ENCODE measurements at places on chromosomes 6 and 20.
A peak's percentile ranks its signal among the peaks of the same experiment; 100 is the strongest.

DNA sequence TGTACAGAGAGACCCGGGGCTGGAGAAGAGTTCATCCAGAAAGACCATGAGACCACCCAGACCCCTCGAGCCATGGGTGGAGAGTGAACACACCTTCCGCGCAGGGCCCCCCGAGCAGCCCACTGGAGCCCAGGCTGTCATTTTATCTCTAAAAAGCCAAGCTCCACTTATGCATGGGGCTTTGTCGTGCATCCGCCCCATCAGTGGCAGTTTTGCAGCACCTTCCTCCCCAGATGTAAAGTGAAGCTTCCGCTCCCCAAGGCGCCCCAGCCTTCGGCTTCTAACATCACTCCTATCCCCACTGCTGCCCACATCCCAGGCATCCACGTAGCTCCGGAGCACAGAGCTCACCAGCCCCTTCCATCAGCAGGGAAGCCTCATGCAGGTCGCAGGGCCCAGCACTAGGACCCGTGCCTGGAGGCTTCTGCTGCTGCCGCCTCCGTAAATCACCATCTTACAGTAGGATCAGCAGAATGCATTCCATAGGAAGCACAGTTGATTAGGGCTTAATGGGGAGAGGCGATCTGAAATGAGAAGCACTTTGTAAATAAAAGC lies 301.1 kb downstream of the TAF4 start:
- no peak for DNase-seq

GRCh38 chr6:149318581-149319286 lies 1.2 kb downstream of the TAB2 start:
- no peak for DNase-seq

GRCh38 chr6:167965592-167966539 lies 31.6 kb upstream of the KIF25 start:
- DNase-seq, result no peak

- DNase-seq, result peak; percentile 43
Measured at GRCh38 chr6:36627801-36628246, 33.7 kb downstream of the SRSF3 start.

GRCh38 chr6:110944681-110945151 lies 13.8 kb upstream of the GTF3C6 start:
- no peak for DNase-seq

DNA sequence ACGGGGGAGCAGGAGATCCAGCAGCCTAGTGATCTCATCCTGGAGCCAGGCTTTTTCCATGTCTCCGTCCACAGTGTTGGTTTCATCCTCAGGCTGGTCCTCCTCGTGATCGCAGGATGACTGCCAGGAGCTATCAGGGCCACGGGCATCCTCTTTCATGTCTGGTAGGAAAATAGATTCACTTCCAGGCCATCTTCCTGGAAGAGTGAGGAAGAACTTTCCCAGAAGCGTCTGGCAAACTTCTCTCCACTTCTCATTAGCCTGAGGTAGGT lies 15.3 kb upstream of the SLC9A8 start:
- DNase-seq, result no peak

GRCh38 chr6:27592481-27593199 lies 119.7 kb upstream of the ZNF184 start:
- no peak for DNase-seq

DNA sequence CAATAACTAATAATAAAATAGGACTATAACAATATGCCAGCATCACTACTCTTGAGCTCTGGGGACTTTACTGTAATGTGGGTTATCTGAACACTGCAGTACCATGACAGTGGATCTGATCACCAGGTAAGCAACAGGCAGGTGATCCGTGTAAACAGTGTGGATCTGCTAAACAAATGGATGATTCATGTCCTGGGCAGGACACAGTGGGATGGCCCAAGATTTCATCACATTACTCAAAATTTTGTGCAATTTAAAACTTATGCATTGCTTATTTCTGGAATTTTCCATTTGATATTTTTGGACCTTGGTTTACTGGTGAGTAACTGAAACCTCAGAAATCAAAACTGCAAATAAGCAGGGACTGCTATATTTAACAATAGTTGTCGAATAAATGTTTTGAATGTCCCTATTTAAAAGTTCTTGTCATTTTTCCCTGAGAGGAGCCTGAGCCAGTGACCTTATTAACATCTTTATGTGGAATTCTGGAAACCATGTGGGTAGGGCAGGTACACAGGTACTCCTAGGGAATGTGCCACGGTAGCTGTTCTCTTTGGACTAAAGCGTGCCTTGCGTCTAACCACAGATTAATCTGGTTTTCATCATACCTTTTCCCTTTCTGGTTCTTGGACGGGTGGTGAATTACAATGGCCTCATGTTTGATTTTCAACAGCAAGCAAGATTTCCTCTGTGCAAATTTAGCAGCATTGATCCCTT lies 214.5 kb upstream of the SASH1 start:
- DNase-seq, result no peak

DNA sequence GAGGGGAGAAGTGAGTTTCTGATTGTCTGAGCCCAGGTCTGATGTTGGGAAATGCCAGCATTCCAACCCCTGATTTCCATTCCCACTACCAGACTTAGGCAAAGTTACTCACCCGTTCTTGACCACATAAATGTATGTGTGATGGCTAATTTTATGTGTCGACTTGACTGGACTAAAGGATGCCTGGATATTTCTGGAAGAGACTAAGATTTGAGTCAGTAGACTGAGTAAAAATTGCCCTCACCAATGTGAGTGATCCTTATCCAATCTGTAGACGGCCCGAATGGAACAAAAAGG lies 95.8 kb upstream of the TAB2 start:
- no peak for DNase-seq

- DNase-seq, result no peak
Measured at GRCh38 chr6:169975701-169976100, 224.3 kb downstream of the ERMARD start.

DNA sequence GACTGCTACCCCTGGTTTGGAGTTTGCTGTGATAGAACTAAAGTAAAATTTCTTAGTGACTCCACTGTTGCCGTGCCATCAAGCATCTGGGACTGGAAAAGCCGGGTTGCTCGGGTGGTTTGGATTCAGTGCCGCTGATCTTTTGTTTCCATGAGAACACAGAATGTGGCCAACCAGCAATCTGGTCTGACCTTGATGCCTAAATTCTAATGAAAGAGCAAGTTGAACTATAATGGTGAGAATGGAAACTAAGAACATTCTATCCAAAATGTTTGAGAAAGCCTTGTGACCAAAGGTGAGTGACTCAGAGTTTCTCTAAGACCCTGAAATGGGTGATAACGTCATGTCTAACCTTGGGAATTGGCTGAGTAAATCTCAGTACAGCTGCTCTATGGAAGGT lies 9.9 kb upstream of the PI16 start:
- no peak for DNase-seq

DNA sequence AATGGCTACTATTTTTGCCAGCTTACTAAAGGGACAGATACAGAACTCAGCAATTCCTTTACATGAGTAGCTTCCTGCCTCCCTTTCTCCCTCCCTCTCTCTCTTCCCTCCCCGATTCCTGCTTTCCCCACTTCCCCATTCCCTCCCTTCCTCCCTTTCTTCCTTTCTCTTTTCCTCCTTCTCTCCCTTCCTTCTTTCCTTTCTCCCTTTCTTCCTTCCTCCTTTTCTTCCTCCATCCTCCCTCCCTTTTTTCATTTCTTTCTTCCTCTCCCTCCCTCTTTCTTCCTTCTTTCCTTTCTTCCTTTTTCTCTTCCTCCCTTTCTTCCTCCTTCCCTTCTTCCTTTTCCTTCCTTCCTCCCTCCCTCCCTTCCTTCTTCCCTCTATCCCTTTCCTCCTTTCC lies 178.1 kb downstream of the RNF144B start:
- DNase-seq, result no peak

DNA sequence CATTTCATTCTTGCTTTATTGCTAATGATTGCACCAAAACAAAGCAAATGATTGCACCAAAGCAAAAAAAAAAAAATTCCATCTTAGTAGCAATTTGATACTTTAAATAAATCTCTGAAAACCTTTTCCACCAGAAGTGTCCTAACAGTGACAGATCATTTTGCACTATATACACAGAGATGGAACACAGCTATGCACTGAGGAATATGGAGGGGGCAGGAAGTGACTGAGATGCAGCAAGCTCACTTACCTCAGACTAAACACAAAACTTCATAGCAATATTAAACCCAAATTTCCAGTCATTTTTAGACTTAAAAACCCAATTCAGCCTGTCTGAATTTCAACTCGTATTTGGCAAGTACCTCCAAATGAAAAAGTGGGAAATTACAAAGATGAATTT lies 41.2 kb downstream of the HIVEP2 start:
- DNase-seq, result no peak

DNA sequence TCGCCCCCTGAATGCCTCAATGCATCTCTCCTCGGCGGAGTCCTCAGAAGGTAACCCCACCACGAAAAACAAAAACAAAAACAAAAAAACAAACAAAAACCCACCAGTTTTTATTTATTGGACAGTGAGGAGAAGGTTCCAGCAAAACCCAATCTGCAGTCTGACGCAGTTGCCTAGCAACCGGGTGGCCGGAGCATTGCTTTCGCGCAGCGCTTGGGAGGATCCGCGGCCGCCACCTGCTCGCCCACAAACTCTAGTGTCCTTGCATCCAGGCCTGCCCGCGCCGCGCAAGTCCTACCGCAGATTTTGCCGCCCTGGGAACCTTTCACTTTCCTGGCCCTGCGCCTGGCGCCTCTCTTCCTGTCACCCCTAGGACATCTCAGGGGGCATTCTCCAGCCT lies 17.6 kb downstream of the TFAP2B start:
- DNase-seq, result no peak

DNA sequence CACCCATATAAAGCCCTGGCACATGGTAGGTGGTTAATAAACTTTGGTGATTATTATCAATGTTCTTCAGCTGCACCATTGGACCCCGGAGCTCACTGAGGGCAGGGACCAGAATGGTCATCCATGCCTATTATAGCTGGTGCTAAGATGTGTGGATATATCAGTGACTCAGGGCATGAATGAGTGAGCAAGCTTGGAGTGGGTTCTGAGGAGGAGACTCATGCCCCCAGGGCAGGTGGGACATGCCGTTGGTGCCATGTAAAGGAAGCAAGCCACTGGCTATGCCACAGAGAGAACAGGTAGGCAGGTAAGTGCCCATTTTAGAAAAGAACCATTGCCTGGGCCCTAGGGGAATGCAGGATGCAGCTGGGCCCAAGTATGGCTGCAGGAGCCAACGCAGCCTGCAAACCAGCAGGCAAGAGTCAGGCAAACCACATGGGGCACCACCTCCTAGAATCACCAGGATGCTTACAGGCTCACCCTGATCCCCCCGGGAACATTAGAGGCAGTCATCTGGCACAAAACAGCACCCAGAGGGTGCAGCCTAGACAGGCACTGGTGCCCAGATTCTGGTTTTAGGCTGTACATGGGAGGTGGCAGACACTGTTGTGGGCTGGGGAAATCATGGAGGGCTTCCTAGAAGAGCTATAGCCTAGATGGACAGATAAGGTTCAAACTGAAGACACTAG lies 23.5 kb downstream of the PLAGL2 start:
- DNase-seq, result no peak

DNA sequence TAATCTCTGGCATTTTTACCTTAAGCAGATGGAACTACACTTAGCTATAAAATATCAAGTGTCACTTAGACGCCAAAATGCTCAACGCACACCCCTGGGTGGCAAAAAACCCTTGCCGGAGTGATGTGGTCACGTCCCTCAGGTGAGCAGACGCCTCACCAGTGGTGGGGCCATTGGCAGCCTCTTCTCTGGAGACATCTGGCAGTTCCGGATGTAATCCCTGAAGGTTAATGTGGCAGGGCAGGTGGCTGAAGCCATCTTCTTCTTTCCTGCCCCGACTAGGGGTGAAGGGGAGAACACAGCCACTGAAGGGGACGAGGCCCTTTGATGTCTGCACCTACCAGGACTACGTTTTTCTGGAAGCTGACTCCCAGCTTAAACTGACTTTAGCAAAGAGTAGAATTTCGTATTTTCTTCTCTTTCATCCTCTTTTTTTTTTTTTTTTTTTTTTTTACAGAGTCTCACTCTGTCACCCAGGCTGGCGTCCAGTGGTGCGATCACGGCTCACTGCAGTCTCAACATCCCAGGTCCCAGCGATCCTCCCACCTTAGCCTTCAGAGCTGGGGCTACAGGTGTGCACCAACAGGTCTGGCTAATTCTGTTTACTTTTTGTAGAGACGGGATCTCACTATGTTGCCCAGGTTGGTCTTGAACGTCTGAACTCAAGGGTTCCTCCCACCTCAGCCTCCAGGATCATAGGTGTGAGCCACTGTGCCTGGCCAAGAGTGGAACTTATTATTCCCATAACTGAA lies 152.1 kb downstream of the TTLL2 start:
- no peak for DNase-seq

DNA sequence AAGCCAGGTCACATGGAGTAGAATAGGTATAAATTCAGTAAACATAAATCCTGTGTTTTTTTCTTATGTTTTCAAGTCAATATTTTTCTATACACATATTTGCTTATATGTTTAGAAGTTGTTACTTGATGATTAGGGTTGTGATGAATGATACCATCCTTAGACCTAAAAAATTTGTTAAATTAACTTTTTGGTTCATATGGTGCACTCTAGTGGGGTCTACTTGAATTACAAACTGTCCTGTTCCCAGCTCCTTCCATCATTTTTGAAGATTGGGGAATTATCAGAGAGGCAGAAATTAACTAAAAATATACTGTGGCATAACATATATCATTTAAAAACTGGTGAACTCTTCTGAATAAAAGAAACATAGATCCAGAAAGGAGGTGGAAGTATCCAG lies 48.3 kb upstream of the RIPPLY2 start:
- DNase-seq, result no peak

DNA sequence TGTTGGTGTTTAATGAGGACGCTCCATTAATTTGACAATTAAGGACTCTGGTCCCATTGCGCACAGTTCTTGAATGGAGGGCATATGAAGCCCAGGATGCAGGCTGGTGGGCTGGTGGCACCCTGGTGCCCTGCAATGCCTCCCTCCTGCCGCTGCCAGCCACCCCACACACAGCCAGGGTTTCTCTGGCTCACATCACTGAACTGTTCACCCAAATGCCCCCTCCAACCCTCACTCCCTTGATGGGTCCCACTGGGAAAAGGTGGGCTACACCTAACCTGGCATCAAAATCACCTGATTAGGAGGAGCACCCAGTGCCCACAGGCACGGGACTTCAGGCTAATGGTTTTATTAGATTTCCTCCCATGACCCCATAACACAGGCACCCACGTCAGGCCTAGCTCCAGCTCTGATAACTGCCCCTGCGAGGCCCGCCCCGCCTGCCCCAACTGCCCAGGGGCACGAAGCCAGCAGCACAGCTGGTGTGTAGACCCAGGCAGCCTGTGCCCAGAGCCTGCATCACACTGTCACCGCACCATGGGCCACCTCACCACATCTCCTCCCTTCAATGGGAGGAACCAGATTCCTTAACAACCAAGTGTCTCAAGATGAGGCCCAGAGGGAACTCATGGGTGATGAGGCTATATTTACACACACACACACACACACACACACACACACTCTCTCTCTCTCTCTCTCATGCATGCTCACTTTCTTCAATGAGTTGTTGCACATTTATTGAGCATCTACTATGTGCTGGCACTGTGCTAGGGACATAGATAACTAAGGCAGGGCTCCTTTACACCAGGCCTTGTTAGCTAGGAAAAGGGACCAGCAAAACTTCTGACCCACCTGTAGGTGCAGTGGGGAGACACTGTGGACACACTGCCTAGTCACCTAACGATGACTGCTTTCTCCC lies 107.3 kb downstream of the NOL4L start:
- no peak for DNase-seq

All from NCI-H1694 (cell line).